Activated CD8-positive, alpha-beta T cell treated with anti-CD3 and anti-CD28 coated beads, Interleukin-2, amount 10 ng/mL, durations not matched to agents 7 days and 5 days (primary cell): ENCODE measurements at places on chromosomes 2 and 18.

GRCh38 chr2:113851640-113852039, 38.2 kb upstream of the ACTR3 start:
- DNase-seq: no peak

GRCh38 chr2:118748245-118748885, 99.1 kb downstream of the EN1 start:
- DNase-seq: no peak

DNA sequence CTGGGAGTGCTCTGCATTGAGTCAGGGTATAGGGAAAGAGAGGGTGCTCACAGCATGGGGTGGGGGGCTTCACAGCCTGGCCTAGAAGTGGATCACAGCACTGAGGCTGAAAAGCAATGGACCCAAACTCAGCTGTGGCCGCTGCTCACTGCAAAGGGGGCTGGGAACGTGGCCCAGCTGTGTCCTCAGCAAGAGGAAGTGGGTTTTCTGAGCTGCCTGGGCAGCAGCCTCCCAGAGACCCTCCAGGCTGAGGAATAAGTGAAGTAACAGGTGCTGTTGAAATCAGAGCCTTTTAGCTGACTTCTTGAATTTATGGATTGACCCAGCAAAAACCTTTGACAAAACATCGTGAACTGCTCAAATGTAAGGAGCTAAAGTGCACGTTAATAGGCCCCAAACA, 35.2 kb downstream of the PTGR3 start:
- no peak for DNase-seq

DNA sequence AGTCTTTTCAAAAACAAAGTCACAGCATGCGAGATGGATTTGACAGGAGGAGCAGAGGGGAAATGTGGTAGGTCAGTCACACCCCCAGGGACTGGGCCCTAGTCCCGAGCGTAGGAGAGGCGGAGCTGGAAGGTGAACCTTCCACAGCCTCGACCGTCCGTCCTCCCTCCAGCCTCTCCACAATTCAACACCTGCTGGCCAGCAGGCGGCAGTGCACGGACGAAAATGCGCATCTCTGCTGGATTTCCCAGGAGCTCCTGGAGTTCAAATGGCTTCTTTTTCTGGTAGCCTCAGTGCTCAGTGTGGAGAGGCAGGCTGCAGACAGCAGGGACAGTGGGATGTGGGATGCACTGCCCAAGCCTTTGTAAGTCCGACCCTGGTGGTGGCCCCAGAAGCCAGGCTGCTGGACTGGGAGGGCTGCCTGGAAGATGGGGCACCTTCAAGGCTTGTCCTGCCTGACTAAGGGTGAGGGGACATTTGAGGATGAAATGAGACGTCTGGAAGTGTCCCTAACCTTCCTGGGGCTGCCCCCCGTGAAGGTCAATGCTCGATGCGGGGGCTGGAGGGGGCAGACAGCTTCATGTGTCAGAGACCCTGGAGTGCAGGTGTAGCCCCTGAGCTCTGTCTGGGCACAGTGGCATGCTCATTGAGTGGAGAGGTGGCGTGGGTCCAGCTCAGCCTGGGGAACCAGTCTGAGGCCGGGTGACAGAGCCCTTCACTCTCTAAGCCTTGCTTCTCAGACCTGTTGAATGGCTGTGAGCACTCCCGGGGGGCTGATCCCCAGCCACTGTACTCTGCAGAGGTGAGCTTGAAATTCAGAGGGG, 189.5 kb downstream of the TFCP2L1 start:
- peak; percentile 29 for DNase-seq

DNA sequence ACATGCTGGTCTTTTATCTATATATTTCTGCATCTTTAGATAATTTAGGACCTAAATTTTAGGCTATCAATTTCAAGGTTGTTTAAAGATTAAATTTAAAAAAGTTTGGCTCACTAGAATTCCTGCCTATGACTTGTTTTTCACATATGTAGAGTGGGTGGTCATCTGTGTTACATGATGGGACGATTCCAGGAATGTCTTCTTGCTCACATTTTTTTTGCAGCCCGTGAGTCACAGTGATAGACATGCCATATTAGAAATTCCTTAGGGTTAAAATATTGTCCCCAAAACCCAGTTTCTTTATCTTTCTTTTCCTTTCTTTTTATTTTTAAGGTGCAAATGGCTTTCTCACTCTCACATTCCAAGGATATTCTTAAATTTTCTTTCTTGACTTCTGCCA, 652.0 kb downstream of the PLCL1 start:
- DNase-seq: no peak
